Activated T-cell treated with anti-CD3 and anti-CD28 coated beads, Interleukin-2, amount 50 U/mL, for 4 hours (primary cell): ENCODE measurements at places on chromosomes 2 and 18.

DNA sequence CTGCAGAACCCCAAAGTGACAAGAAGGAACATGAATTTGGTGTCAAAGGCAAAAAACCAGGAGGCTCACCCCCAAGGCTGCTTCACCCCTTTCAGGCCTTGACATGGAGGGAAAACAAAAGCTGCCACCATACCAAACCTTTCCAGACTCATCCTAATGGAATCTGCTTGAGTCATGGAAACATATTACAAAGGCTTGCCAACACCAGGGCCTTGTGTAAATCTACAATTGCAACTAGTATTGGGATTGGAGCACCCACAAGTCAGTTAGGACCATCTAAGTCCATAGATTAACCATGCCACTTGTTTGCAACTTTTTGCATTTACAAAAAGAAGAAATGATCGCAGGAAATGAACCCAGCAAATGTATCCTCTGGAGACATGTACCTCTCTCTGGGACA lies 297.6 kb downstream of the CDCA7 start:
- no peak for DNase-seq

DNA sequence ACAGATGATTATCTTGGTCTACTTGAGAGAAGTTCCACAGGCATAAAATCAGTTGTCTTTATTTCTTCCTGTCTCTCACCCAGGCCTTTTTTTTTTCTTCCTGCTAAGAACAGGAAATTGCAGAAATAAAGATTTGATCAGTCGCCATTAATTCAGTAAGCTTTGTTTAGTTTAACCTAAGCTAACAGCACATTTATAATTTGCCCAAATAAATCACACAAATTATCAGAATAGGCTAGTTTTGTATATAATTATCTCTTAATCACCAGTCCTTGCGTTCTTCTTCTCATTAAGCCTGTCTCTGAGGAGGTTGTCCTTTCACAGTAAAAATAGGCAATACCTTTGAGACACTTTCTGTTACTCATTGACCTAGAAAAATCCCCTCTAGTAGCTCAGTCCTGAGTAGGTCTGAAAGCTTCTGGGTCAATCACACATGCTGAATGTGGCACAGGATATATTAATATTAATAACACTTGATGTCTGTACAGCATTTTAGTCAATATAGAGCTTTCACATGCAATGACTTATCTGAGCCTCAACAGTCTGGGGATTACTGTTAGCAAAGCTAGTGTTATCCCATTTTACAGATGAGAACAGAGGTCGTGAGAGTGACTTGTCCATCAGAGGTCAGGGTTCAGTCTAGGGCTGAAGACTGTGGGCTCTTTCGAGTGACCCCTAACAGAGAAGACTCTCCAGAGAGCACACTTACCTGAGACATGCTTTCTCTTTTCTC lies 11.2 kb upstream of the STK17B start:
- DNase-seq = no peak

DNA sequence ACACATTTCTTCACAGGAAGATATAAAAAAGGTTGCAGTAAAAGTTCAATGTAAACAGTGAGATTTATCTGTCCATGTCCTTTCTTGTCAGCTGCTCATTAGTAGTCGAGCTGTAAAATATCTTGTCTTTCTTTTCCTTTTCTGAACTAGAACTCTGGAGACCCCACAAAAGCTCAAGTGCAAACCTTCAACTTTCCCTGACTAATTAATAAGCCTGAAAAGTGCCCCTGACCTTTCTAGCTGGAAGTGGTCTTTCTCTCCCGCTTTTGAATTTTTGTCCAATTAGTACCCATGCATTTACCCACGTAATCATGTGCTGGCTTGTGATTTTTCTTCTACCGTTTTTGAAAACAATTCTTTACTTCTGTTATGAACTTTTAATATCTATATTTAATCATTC lies 63.6 kb upstream of the EHBP1 start:
- no peak for DNase-seq

DNA sequence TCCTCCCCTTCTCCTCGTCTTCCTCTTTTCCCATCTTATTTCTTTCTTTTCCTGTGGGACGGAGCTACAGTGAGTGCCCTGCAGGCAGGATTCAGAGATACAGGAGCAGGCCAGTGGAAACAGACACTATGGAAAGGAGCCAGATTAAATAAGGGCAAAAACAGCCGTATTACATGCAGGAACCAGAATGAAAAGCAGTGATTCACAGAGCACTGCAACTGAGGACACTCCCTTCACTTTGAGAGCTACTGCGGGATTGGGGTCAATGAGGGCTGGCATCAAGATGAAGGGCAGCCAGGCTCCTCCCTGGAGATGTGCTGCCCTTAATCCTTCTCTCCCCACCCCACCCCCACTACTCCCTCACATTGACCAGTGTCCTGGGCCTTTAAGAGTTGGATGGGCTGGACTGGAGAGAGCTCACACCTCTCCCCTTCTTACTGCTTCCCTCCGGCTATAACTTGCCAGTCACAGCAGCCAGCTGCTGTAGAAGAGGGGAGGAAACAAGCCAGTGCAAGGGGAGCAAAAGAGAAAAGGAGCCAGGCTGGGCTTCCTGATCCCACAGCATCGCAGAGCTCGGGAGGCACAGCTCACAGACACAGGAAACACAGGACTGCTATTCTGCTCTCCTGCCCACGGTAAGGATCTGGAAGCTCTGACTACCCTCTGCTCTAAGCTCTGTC lies at the start of gene PLCD4:
TSS of gene PLCD4 (plus strand) at position 464 of the 680 bp plus-strand sequence. CDS start 7,841 bp downstream, outside the sequence.
- DNase-seq = no peak
